Nasal cavity respiratory epithelium epithelial cell of viscerocranial mucosa (primary cell): ENCODE measurements at places on chromosomes 16 and 17. TPM values are rescaled to one million over a fixed set of nuclear protein-coding genes. Genes with fewer than 3 reads are reported as not detected.

The SNAI3 gene
- under 0.01 TPM in 1 of 2 replicates, not detected in the other for total RNA-seq

The SCGB1C2 gene
- total RNA-seq = not detected in 2 replicates

The SAMD14 gene
- 0.28 TPM in 1 of 2 replicates, not detected in the other for total RNA-seq

The SMIM36 gene
- total RNA-seq = not detected in 2 replicates
